ENCODE measurements at places on chromosomes 11 and 22.

DNA sequence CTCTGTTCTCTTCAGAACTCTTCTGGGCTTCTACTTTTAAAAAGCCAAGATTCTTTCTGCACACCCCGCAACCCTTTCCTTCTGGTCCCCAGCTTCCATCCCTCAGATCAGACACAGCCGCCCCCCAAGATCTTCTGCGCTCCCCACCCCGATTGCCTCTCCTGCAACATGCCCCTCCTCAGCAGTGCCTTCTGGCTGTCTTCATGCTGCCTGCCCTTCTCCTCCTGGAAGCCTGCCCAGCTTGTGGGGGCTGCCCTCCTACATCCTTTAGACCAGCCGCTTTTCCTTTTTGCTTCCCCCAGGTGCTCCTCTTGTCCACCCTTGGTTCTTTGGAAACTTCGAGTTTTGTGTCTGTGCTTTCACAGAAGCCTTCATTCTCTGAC, 144.2 kb downstream of the FEZ1 start:
- DNase-seq = no peak

- no peak for DNase-seq
Observed at GRCh38 chr11:48125866-48126265, 90.7 kb upstream of the OR4B1 start.

DNA sequence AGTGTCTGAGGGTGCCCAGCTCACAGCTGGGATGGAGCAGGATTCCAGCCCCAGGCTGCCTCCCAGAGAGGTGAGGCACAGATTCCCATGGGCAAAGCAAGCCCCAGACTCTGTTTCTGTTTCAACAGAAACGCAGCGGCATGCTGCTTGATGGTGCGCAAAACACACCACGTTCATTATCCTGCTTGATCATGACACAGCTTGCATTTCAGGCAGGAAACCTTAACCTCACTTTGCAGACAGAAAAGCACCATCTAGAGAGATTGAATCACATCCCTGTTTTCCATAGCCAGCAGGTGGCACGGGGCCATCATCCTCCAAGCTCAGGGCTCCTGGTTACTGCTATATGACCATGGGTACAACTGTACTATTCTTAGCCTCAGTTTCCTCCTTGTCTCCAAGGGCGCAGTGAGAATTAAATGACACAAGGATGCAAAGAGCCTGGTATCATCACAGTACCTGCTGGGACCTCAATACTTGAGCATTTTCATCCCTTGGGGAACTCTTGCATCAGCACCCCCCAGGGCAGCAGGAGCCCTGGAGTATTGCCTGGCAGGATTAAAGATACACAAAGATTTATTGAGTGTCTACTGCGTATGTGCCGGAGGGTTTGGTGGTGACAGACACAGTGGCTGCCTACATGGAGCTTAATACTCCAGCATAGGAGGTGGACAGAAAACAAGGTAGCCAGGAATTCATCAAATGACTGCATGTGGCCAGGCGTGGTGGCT, 110.0 kb downstream of the TP53I11 start:
- no peak for DNase-seq

- DNase-seq = peak; percentile 53
Observed at GRCh38 chr11:59186130-59186594, 14.2 kb downstream of the DTX4 start.

- no peak for DNase-seq
Observed at GRCh38 chr11:112129656-112130055, 34.2 kb downstream of the IL18 start.

DNA sequence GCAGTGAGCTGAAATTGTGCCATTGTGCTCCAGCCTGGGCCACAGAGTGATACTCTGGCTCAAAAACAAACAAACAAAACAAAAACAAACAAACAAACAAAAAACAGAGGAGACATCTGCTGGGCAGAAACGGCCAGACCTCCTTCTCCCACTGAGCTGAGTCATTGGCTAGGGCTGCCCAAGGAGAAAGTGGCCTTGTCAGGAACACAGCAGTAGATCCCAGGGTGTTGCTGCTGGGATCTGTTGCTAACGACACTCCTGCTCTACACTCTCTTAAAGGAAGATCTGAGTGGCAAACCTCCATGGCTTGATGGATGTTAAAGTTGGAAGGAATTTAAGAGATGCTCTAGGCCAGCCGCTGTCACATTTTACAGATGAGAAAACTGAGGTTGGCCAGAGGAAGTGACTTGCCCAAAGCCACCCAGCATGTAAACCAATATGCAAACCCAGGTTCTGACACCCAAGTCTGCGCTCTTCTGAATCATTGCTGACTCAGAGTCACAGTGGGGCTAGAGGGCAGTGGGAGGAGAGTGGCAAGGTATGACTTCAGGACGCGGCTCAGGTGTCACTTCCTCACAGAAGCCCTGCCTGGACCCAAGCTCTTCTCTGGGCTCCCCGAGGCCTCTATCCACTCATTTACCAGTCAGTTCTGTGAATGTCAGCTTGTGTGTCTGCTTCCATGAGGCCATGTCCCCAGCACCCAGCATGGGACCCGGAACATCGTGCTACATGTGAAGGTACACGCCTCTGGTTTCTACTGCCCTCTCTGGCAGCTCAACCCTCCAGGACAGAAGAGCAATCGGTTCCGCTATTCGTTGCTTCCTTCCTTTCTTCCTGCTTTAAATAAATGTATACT, 11.3 kb upstream of the GDPD5 start:
- peak; percentile 84 for DNase-seq

GRCh38 chr11:70863993-70864392, 388.4 kb downstream of the SHANK2 start:
- no peak for DNase-seq

DNA sequence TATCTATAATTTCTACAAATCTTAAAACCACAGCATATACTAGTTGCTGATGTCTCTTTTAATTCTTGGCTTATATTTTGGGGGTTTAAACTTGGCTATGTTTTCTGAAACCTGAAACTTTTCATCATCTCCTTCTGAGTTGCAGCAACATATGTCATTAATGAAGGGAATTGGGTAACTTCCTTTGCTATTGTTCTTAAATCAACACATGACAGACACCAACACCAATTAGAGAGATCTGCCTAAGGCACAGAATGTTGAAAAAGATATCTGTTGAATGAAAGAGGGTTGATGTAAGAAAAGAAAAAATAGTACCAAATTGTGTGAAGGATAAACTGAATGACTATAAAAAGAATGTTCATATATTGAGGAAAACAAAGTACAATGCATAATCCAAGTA, 10.3 kb upstream of the GAS2 start:
- peak; percentile 55 for DNase-seq

DNA sequence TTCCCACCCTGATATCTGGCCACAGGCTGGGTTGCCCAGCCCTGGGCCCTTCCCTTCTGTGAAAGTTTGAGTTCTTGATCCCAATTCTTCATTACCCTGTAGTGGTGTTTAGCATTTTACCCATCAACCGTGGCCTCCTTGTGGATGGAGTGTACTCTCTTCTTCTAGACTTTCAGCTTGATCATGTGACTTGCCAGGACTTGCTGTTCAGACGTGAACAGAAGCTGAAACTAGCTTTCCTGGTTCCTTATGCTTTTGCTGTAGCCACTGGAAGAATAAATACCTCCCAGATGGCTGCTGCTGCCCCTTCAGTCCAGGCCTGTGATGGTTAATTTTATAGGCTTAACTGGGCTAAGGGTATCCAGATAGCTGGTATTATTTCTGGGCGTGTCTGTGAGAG, 32.7 kb upstream of the DAGLA start:
- peak; percentile 38 for DNase-seq

- no peak for DNase-seq
Observed at GRCh38 chr22:38142606-38143005, 32.1 kb upstream of the BAIAP2L2 start.

GRCh38 chr11:64686466-64687170, 36.4 kb downstream of the NRXN2 start:
- DNase-seq = no peak

DNA sequence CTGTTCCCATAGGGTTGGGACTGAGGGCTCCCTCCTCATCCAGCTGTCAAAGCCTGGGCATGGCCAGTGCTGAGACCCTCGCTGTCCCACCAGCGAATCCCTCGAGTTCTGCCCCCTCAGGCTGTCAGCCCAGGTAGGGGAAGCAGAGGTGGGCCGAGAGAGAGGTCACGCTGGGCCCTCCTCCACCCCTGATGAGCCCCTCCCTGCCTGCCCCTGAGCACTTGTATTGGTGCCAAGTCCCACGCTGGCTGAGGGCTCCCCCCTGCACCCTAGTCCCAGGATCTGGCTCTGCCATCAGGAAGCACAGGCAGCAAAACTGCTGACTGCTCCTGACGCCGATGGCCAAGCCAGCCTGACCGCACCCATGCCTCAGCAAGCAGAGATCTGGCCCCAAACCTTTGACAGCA, 3.3 kb downstream of the PRR33 start:
- no peak for DNase-seq

- peak; percentile 96 for DNase-seq
Observed at GRCh38 chr11:27040302-27041115, at the start of gene BBOX1. Gene BBOX1, plus strand, starts transcription at chr11:27040815. Its CDS starts 14,616 bp downstream, at chr11:27055431.

DNA sequence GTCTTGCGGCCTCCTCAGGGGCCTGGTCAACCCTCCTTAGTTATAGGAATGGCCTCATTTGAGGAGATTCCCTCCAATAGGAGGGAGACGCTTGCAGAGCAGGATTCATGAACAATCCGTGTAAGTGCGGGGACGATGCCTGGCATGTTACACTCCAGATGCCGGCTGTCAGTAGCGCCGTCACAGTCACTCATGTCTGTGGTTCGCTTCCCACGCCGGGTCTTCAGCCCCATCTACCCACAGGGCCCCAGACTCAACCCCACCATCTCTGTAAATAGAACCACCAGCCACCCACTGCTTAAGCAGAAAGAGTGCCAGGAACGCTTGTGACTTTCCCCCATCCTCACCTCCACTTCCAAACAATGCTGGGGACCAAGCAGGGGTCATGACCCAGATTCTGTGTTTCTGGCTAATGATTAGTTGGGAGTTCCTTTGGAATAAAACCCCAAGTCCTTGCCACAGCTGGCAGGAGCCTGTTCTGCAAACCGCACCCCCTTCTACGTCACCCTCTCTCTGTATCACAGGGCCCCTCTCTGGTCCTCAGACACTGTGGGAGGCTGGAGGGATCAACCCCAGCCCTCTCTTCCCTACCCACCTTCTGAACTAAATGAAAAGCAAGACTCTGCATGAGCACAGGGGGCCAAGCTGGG, 38.8 kb upstream of the TOLLIP start:
- no peak for DNase-seq

DNA sequence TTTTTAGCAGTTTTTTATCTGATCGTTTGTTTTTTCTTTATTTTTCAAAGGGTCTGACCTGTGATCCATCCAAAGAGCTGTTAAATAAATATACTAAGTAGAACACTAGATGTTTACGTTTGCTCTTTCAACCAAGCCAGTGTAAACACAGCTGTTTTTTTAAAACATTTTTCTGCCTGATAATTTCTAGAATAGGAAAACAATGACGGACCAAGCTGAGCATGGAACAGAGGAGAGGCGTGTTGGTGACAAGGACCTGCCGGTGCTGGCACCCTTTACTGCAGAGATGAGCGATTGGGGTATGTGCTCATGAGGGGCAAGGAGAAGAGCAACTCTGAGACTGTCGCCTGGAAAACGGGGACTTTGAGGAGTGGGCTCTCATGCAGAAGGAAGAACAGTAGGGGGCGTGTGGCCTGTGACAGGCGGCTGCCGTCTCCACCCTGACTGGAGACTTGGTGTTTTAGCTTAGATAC, 28.6 kb upstream of the PANX2 start:
- DNase-seq = no peak

GRCh38 chr11:5224538-5225479, 2.1 kb downstream of the HBB start:
- no peak for DNase-seq

- no peak for DNase-seq
Observed at GRCh38 chr11:46391578-46392420, at the start of gene CHRM4. Gene CHRM4, minus strand, starts transcription at chr11:46391776. Its CDS starts 5,219 bp downstream, at chr11:46386557.

- DNase-seq = peak; percentile 71
Observed at GRCh38 chr11:28860893-28861292, 752.7 kb downstream of the METTL15 start.

- DNase-seq = no peak
Observed at GRCh38 chr11:107592231-107592590, 1.3 kb downstream of the ELMOD1 start.

DNA sequence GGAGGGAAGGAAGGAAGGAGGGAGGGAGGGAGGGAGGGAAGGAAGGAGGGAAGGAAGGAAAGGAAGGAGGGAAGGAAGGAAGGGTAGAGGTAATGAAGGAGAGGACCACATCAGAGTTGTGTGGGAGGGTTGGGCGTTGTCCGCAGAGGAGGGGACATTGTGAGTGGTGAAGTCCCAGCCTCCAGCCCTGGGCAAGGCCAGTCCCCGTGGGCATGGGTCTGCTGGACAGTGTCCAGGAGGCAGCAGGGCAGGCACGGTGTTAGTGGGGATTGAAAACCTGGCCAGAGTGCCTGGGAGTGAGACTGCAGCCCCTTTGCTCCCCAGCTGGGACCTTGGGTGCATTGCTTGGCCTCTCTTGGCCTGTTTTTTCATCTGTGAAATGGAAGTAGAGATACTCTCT, 1462.3 kb downstream of the BRD1 start:
- DNase-seq = no peak

DNA sequence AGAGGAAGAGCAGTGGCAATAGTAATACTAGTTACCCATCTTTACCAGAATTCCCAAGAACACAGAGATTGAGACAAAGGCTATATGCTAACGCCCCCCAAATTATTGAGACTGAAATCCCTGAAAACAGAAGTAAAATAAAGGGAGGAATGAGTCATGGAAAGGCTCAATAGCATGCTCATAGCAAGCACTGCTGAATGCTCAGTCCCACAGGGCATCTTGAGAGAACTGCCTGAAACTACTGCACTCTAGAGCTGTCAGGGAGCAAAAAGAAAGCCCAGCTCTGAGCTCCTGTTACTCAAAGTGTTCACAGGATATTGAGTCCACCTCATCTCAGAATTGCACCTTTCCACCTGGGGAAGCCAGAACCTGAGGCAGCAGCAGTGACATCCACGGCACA, 44.1 kb upstream of the FIBIN start:
- DNase-seq = no peak

- DNase-seq = peak; percentile 75
Observed at GRCh38 chr22:22955866-22956535, 68.4 kb downstream of the IGLL5 start.

DNA sequence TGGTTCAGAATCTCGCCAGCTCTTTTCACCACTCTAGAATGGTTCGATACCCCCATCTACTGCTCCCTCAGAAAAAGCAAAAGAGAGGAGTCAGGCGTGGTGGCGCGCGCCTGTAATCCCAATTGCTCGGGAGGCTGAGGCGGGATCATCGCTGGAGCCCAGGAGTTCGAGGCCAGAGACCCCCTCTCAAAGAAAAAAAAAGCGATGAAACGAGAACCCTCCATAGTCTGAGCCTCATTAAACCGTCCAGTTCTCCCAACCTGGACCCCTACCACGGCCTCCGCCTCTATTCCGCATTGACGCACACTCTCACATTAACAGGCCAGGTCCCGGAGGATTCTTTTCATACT, 439 bp downstream of the SPA17 start:
- DNase-seq = no peak

DNA sequence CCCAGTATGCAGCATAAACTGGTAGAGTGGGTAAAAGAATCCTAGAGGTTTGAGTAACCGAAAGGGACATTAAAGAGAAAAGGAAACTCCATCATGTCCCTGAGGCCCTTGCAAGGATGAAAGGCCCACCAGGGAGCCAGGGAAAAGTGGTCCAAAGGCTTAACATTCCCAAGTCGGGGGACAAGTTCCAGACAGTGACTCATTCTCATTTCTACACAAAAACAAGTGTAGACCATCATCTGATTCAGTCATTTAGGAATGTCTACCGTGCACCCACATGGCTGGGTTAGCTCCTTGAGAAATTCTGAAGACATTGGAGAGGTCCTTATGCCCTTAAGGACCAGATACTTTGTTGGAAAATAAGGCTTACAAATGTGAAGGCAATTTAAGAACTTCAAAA, 4.8 kb upstream of the NOX4 start:
- peak; percentile 74 for DNase-seq
